A375 (cell line): ENCODE measurements at places on chromosomes 3 and 15. TPM values are rescaled to one million over a fixed set of nuclear protein-coding genes. Genes with fewer than 3 reads are reported as not detected.

KLF15 gene
- total RNA-seq: 5.8 and 8.3 TPM in 2 replicates

GPR149 gene
- not detected in 2 replicates for total RNA-seq

LRRC49 gene
- total RNA-seq: 9.9 and 17.5 TPM in 2 replicates

ADGRG7 gene
- total RNA-seq: not detected in 2 replicates

EPHA6 gene
- 1.3 and 1.8 TPM in 2 replicates for total RNA-seq

PLSCR2 gene
- not detected in 2 replicates for total RNA-seq

GOLGA6L10 gene
- total RNA-seq: 1.6 and 1.7 TPM in 2 replicates

AP3B2 gene
- 2.5 and 3.0 TPM in 2 replicates for total RNA-seq

PSTPIP1 gene
- total RNA-seq: 0.53 TPM in 1 of 2 replicates, not detected in the other

PRSS50 gene
- total RNA-seq: not detected in 2 replicates

AQP9 gene
- total RNA-seq: not detected in 2 replicates

CNTN3 gene
- total RNA-seq: 1.3 and 1.7 TPM in 2 replicates

C2CD4A gene
- total RNA-seq: not detected in 2 replicates

FGD5 gene
- not detected in 2 replicates for total RNA-seq

ZNF620 gene
- total RNA-seq: 1.2 and 1.8 TPM in 2 replicates

MYRIP gene
- not detected in 2 replicates for total RNA-seq

ANKRD34C gene
- not detected in 2 replicates for total RNA-seq

CNTN4 gene
- 5.1 and 5.8 TPM in 2 replicates for total RNA-seq

FHIT gene
- total RNA-seq: 0.11 and 0.23 TPM in 2 replicates

RARB gene
- total RNA-seq: 0.80 and 0.94 TPM in 2 replicates

DAPK2 gene
- 0.19 and 3.3 TPM in 2 replicates for total RNA-seq

FAM174B gene
- 1.5 and 2.3 TPM in 2 replicates for total RNA-seq

FOXL2NB gene
- total RNA-seq: 0.11 TPM in 1 of 2 replicates, not detected in the other

GCSAM gene
- total RNA-seq: not detected in 2 replicates

EHHADH gene
- 2.5 and 4.9 TPM in 2 replicates for total RNA-seq

ABHD2 gene
- total RNA-seq: 28.6 and 30.1 TPM in 2 replicates

AGTR1 gene
- 0.27 TPM in 1 of 2 replicates, not detected in the other for total RNA-seq

RHCG gene
- not detected in 2 replicates for total RNA-seq

ATP2B2 gene
- under 0.01 TPM in 1 of 2 replicates, not detected in the other for total RNA-seq

GP5 gene
- total RNA-seq: not detected in 2 replicates

MAPKBP1 gene
- 22.1 and 23.2 TPM in 2 replicates for total RNA-seq

SMCO1 gene
- total RNA-seq: not detected in 2 replicates

MUC4 gene
- 0.11 TPM in 1 of 2 replicates, not detected in the other for total RNA-seq

GOLGA8S gene
- total RNA-seq: not detected in 2 replicates

NAA50 gene
- total RNA-seq: 233 and 355 TPM in 2 replicates

CRELD1 gene
- 18.7 and 20.7 TPM in 2 replicates for total RNA-seq

A4GNT gene
- not detected in 2 replicates for total RNA-seq

SEMA5B gene
- total RNA-seq: not detected in 2 replicates

RLBP1 gene
- total RNA-seq: 3.7 and 5.3 TPM in 2 replicates

ATP13A5 gene
- not detected in 2 replicates for total RNA-seq

NGLY1 gene
- total RNA-seq: 32.4 and 36.8 TPM in 2 replicates

SLC6A1 gene
- not detected in 2 replicates for total RNA-seq
